Cerebellar cortex (tissue), 1 donor: ENCODE measurements at places on chromosomes 7 and 10.

DNA sequence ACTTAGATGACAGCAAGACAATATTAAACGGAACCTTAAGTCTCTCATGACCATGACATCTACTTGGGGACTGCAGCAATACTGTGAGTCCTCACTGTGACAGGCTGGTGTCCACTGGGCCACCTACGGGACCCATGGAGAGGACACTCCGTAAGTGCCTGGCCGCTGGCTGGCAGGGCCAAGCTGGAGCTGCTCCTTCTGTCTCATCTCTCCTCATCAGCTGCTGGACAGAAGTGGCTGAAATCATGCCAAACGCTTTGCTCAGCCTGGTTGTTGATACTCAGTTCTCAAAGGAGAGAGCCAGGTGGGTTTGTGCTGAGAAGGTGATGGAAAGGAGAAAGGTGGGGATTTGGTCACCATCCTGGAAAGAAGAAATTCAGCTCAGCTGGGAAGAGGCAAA, 33.3 kb downstream of the AFAP1L2 start:
- DNase-seq = no peak

DNA sequence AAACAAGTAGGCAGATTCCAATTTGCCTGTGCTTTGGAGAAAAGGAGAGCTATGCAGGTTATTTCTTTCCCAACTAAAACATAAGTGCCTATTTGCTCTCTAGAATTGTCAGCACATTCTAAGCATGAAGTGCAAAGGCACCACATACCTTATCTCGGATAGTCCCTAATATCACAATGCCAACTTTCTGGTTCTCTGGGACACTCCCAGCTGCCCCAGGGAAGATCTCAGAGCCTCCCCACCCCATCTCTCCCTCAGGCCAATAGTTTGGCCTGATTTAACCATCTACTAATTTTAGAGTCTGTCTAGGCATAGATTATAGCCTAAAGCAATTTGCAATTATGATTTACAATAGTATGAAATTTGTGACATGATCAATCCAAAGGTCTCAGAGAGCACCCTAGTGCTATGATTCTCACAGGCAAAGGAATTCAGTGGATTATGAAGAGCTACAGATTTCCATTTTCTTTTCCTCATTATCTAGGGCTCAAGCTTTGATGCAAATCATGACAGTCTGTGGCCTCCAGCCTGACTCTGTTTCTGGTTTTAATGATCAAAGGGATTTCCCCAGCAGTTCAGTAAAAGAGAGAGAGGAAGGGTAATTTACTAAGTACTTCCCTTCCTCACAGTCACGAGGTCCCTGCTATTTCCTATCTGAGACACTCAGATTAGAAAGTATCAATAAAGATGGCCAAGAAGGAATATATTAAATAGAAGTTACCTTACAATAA, 29.0 kb upstream of the IL6 start:
- DNase-seq = no peak

- DNase-seq = no peak
Observed at GRCh38 chr7:631964-632830, 94.3 kb upstream of the DNAAF5 start.

- DNase-seq = no peak
Observed at GRCh38 chr7:155218276-155219153, 79.2 kb upstream of the INSIG1 start.
